Hematopoietic multipotent progenitor cell treated with erythropoietin and hydrocortisone succinate and interleukin-3 and kit ligand, for 15 days (in vitro differentiated cells): ENCODE measurements at places on chromosomes 5 and 9.

DNA sequence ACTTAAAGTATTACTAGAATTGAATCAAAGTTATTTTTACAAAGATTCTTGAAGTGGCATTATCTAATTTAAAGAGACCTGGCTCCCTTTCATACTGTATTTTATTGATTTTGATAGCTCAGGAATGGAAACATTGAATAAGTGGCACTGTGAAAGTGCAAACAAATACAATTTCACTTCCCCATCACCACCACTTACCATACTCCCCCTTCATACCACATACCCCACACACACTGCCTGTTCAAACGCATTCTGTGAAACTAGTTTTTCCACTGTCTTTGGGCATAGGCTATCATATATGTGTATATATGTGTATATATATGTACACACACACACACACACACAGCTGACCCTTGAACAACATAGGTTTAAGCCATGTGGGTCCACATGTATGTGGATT is 62.1 kb upstream of the ATG10 start:
- no peak for DNase-seq

- no peak for DNase-seq
Measured at GRCh38 chr5:57953792-57954191, 471.2 kb upstream of the ACTBL2 start.

- no peak for DNase-seq
Measured at GRCh38 chr9:112127281-112127680, 47.8 kb downstream of the SUSD1 start.

- DNase-seq, result no peak
Measured at GRCh38 chr5:69136293-69136692, 30.7 kb upstream of the CCNB1 start.

GRCh38 chr5:4628645-4629385 is 511.3 kb upstream of the ADAMTS16 start:
- DNase-seq, result no peak

DNA sequence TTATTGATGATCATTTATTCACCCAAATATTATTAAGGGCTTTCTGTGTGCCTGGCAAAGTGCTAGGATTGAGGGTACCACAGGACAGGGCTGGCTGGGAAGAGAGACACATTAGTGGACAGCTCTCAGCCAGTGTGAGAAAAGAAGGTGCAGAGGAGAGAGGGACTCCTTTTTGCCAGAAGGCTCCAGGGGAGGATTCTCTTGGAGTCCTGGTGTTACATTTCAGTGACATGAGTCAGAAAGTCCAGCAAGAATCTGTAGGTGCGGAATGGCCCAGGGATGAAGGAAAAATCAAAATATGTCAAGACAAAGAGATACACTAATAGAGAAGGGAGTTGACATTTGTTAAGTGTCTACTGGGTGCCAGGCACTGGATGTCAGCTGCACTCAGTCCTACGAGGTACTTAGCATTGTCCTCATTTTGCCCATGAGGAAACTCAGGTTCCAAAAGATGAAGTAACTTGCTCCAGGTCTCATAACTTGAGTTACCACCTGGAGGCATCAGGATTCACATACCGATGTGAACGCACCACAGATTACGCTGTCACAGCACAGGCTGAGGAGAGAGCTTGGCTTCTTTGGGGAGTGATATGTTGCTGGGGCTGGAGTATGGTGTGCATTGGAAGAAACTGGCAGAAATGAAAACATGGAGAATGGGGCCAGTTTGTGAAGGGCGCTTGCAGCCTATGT is 60.5 kb downstream of the RASGRF2 start:
- no peak for DNase-seq

- no peak for DNase-seq
Measured at GRCh38 chr5:39624268-39624886, 199.6 kb upstream of the DAB2 start.
